ENCODE measurements at places on chromosomes 16 and 17.
A peak's percentile ranks its signal among the peaks of the same experiment; 100 is the strongest.

DNA sequence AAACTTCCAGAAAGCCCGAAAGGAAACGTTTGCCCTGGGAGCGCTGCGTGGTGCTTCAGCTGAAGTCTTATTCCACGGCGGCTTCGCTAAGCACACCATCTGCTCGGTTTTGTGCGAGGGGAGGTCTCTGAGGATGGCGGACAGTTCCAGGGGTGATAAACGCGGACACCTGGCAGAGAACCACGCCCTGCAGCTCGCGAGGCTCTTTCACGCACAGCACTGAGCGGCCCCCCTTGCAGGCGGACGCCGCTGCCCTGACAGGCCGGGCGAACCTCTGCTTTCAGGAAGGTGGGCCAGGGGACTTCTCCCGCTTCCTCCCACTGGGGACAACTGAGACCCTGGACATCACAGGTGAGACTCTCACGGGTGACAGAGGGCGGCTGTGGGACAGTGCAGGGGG is 3.7 kb downstream of the MVD start:
- no peak for DNase-seq

DNA sequence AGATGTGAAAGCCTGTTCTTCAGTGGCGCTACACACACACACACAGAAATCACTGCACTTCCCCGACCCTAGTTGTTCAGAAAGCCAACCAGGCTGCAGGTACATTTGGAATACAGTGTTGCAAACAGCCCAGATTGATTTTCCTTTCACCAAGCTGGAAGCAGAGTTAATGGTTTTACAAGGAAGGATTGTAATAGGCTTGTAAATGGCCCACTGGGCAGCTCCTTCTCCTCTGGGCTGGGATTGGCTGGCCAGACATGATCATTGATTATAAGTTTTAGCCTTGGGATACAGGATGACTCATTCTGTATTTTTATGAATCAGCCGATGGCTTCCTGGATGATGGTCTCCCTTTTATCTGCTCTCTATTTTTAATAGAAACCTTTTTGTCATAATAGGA is 2.5 kb downstream of the VAT1L start:
- DNase-seq, result no peak

DNA sequence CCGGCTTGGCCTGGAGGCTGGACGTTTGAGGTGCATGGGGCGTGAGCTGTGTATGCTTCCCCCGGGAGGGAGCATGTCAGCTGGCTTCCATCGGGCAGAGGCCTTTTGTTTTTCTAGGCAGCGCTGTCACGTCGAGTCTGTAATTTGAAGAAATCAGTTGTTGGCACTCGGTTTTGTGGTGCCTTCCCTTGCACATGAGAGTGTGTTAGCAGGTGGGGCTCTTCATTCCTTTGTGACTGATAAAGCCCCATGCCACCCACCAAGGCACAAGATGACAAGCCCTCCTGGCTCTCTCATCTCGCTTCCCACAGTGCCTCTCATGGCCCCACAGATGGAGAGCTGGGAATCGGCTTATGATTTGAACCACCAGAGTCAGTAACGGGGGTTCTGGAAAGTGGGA is 72.1 kb downstream of the BANP start:
- DNase-seq, result no peak

DNA sequence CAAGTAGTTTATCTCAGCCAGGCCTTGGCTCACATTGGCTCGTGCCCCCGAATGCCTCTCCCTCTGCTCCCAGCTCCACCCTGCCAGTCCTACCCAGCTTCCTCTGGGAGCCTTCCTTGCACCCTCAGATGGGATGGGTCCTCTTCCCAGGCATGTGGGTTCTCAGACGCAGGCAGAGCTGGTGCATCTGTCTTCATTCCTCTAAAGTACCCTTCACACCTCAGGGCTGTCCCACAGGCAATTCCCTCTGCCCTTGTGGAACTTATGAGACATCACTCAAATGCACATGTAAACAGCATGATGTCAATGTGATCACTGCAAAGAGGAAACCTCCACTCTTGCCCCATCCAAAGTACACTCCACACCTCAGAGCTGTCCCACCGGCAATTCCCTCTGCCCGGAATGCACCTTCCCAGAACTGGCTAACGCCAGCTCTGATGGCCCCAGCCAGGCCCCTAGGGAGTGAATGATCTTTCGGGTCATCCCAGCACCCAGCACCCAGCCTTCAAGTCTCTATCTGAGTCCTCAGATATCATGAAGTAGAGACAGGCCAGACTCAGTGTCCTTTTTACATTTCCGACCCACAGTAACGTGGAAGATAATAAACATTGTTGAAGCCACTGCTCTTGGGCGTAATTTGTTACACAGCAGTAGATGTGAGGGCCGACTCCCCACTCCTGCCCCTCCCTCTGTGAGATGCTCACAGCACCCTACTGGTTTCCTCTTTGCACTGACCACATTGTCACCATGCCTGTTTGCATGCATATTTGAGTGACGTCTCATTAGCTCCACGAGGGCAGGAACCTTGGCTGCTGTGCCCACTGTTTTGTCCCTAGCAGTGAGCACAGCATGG is 85.4 kb downstream of the N4BP1 start:
- DNase-seq, result no peak

DNA sequence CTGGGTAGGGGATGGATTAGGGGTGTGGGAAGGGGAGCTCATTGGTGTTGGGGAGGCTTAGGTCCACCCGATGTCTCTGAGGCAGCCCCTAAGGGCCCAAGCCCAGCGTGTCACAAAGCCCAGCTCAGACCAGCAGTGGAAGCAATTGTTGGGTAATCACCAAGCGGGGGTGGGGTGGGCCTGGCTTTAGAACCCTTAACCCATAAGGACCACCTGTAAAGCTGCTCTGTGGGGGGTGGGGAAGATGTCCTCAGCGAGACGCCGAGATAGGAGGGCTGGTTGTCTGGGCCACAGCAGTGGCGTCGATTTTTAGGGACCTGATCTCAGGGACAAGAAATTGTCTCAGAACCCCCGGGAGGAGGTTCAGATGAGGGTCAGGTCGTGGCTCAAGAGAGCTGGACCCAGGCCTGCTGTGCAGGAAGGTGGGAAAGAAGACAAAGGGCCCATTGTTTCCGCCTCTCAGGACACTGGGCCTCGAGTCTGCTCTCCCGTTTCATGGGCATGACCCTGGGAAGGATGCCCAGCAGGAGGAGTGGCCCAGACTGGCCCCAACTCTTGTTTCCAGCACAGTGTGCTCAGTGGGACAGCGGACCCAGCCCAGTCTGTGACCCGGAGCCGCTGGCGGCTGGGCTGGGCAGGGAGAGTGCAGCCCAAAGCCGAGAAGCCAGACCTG is 15.9 kb downstream of the ST6GALNAC2 start:
- DNase-seq, result peak; percentile 54

- no peak for DNase-seq
These were observed 8.1 kb downstream of the CES4A start for GRCh38 chr16:66996324-66996982.

DNA sequence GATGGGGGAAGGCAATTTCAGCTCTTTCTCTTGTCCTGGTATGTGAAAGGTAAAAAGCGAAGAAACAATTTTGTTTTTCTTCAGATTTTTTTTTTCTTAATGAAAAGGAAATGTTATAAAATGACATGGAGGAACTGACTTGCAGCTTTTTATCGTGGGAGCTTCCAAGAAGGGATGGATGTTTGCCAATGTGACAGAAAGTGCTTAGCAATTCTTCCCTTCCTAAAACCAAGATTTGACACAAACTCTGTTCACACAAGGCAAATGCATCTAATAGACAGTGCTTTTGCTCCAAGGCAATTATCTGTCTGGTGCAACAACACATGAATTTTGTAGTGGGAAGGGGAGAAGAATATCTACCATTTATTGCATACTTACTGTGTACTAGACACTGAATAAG is 988.5 kb downstream of the CDH11 start:
- DNase-seq, result peak; percentile 23

- DNase-seq, result no peak
These were observed 25.8 kb downstream of the SAP30BP start for GRCh38 chr17:75692976-75693375.

- DNase-seq, result no peak
These were observed 19.1 kb downstream of the PDP2 start for GRCh38 chr16:66899310-66899944.

GRCh38 chr17:632560-632959 is 82.1 kb downstream of the VPS53 start:
- DNase-seq, result no peak

All from femur (tissue), 1 donor.